ENCODE measurements at places on chromosomes 1 and 21.

GRCh38 chr1:89822109-89822962 lies 1.5 kb downstream of the LRRC8D start:
- no peak for DNase-seq

GRCh38 chr1:19923137-19923952 lies at the start of gene PLA2G2E:
Gene PLA2G2E, minus strand, starts transcription at chr1:19923617. Its CDS starts 58 bp downstream, at chr1:19923559.
- DNase-seq, result no peak

GRCh38 chr1:15492596-15492995 lies 16.7 kb downstream of the CELA2B start:
- DNase-seq, result no peak

DNA sequence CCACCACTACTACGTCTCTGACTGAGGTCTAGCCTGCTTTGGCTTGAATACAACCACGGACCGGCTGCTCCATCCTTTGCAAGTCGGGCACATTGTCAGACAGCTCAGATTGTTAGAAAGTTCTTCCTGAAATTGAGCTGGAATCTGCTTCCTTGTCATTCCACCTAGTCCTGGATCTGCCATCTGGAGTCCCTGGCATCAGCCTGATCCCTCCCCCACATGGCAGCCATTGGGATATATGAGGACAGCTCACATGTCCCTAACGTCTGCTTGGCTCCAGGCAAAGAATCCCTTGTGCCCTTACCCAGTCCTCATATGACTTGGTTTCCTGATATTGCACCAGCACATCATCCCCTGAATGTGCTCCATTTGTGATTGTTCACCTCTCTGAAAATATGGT lies 56.3 kb upstream of the SYT6 start:
- DNase-seq, result no peak

DNA sequence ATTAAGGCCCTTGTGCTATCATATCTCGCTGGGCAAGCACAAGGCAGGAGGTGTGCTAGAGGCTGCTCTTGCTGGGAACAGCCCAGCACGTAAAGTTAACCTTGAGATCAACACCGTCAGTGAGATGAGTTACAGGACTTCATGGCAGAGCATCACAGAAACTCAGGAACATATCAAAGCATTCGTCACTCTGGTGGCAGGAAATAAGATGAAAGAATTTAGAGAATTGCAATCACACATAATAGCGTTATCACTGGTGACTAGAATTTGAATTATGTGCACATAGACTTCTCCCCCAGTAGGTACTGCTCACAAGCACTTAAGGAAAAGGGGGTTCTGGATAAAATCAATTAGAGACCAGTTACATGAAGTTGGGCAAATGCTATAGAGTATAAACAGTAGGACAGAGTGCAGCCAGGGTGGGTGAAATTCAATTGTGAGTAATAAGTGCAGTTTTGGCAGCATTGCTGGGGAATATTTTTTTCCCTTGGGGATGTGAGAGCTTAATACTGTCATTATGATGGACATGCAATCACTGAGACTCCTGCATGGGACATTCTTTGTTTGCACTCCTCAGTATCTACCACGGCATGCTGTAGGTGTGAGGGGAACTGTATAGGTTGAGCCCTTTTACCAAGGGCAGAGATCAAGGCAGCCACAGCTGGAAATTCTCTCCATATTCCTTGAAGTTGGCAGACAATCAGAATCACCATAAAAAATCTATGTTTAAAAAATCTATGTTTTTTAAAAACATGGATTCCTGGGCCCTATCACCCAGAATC lies 44.2 kb upstream of the ARHGAP29 start:
- DNase-seq, result no peak

DNA sequence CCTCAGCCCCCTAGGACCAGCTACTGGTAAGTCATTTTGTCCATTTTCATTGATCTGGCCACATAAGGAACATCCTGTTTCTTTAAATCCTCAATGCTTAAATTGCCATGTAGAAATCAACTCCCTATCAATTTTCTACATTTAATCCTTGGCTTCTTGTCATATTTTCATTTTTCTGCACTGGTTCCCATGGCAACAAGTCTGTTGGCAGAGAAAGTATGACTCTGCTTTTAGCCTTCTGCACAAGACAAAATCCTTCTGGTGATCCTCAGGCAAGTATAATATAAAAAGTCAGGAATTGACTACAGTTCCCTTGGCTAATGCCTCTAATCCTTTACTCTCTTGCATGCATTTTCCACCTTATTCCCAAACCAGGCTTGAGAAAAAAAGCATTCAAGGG lies 65.0 kb downstream of the LRRC40 start:
- no peak for DNase-seq

GRCh38 chr1:246567646-246568235 lies 1.5 kb downstream of the CNST start:
- no peak for DNase-seq

DNA sequence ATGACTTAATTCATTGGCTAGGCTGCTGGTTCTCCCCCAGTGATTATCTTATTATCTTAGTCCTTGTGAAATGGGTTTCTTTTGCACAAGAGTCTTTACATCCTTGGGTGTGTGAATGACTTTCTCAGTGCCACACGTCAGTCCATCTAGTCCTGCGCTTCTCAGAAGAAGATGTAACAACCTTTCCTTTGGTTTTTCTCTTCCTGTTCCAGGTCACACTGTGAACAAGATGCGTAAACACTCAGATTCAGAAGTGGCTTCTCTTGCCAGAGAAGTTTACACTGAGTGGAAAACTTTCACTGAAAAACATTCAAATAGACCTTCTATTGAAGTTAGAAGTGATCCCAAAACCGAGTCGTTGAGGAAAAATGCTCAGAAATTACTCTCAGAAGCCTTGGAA lies 35.0 kb downstream of the TCEANC2 start:
- DNase-seq, result no peak

GRCh38 chr1:26706315-26706714 lies 10.5 kb downstream of the ARID1A start:
- no peak for DNase-seq

DNA sequence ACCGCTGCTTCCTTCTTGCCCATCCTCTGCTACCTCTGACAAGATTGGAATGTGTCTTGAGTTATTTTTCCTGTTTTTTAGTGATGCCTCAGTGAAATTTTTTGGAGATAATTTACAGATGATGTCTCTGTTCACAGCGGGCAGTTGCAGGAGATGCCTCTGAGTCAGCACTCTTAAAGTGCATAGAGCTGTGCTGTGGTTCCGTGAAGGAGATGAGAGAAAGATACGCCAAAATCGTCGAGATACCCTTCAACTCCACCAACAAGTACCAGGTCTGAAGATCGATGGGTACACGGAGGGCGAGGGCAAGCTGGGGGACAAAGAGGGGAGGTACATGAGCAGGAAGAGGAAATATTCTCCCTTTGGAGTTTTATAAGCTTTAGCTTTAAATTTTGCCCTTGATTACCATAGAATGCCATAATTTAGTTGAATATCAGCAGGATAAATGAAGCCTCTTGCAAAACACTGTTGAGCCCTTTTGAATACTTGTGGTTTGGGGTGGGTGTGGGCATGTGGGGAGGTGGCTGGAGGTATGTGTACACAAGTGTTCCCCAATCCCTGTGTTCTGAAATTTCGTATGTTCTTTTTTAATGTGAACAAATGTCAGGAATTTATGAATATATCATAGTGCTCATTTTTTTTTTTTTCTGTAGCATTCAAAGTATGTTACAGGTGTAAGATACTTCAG lies 19.8 kb downstream of the ATP1A1 start:
- no peak for DNase-seq

DNA sequence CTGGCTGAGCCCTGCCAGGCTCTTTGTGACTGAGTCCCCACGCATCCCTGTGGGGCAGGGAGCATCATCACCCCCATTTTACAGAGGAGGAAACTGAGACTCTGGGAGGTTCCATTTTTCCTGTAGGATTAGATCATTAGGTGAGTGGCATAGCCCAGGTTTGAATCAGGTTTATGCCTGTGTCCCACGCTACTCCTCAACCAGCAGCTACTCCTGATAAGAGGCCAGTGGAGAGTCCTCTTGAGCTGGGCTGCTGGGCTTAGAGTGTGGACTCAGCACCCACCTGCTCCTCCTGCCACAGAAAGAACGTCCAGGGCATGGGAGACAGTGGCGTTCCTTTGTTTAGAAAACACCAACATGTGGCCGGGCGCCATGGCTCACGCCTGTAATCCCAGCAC lies 30.7 kb downstream of the TNFRSF1B start:
- DNase-seq, result no peak

- no peak for DNase-seq
Measured at GRCh38 chr1:222347627-222348026, 200.3 kb downstream of the HHIPL2 start.

GRCh38 chr1:4034318-4034887 lies 134.3 kb upstream of the C1orf174 start:
- no peak for DNase-seq

- no peak for DNase-seq
Measured at GRCh38 chr1:39872698-39873097, 10.6 kb downstream of the TRIT1 start.

GRCh38 chr1:62407398-62408009 lies 29.3 kb upstream of the USP1 start:
- no peak for DNase-seq

DNA sequence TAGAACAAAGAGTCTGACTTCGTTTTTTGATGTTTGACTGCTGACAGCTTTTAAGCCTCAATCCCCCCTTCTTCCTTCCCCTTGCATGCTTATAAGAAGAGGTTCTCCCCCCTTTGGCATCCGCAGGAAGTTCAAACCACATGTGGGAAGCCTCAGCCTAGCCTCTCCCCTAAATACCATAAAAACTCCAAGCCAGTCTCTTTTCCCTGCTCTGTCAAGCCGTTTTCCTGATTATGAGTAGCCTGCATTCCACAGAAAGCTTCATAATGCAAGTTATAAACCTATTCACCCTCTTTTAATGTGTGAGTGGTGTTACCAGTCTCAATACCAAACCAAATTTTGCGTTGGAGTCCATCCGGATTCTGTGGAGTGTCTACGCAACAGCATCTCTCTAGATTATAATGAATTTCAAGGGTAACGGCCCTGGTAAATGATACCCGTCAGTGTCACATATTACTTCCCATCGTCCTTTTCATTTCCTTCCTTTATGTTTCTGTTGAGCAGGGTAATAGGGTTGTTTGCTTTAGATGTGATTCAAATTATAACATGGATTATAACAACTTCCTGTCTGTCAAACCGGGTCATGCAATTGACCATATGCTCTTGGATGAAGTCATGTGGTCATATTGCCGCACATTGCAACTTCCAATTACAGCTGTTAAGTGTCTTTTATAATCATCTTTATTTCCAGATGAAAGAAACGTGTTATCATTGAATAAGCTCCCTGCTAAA lies 717.5 kb downstream of the RWDD3 start:
- DNase-seq, result no peak

DNA sequence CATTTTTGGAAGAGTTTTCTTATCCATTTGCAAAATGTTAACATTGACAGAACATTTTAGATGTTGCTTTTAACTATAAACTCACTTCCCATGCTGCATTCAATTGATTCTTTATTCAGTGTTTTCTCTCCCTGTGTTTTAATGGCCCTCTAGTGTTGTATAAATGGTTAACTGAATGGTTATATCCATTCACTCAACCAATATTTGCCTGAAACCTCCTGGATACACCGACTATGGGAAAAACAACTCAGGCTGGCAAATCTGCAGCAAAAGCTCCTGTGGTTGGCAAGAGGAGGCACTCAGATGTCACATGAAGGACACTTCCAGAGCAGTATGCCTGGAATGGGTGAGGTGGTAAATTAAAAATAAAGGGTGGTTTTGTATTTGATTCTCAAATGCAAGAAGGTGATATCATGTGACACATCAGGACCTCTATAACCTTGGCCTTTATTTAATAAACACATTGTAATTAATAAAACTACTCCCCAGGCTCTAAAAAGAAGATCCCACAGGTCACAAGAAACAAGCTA lies 107.6 kb downstream of the BCAR3 start:
- DNase-seq, result no peak

- DNase-seq, result no peak
Measured at GRCh38 chr1:37752583-37753471, 12.1 kb downstream of the EPHA10 start.

DNA sequence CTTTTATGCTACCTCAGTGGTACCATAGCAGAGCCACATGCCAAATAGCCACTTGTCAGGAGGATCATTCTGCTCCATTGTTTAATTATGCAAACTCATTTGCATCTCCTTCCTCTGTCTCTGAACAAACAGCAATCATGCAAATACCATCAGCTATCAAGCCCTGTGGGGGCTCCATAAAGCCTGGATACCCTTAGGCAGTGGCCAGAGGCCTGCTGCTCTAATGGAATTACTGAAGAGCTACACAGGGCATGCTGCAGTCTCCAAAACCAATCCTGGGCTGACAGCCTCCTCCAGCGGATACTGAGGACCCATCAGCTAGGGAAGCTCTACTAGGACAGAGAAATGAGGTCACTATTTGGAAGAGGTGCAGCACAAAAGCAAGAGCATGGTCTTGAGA lies 376.3 kb downstream of the KCNH1 start:
- DNase-seq, result no peak

- no peak for DNase-seq
Measured at GRCh38 chr1:37699147-37699546, 6.8 kb downstream of the CDCA8 start.

- no peak for DNase-seq
Measured at GRCh38 chr1:21620011-21620410, 49.1 kb downstream of the RAP1GAP start.

Data from omental fat pad (tissue), 4 donors.